ENCODE measurements at places on chromosomes 16 and 17.

DNA sequence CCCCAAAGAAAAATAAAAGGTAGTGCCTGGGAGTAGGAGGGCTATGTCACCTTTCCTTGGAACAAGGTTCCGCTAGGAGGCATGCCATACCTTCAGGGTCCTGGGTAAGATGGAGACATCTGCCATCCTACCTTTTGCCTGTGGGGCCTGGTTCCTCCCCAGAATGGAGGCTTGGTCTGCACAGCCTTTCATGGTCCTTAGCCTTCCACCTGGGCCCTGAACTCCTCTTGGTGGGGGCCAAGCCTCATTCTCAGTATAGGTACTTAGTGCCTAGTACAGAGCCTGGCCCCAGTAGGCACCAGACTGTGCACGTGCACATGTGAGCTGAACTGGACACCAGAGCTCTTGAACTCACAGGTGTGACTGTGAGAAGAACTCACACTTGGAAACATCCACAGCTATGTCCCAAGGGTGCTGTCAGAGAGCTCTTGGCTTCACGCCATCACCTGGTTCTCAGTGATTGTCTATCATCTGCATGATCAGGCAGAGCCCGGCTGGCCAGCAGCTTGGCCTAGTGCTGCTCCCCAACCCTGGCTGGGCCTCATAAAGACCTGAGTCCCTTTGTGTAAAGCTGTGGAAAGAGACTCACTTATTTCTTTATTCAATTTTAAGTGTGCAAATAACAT lies 143.2 kb downstream of the SOCS1 start:
- no peak for DNase-seq

DNA sequence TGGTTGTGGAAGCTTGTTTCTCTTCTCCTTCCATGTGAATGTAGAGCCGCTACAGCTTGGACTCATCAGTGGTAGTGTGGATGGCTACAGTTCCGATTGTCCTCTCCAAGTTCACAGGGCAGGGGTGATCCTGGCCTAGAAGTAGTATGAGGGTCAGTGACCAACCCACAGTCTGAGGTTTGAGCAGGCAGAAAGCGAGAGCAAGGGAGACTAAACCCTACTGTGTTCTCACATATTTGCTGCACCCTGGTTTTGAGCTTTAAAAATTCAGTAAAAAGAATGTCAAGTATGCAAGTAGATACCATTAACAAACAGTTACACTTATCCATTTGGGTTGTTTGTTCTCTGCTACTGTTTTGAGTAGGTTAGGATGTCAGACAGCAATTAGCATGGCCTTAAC lies 148.9 kb downstream of the MRTFB start:
- no peak for DNase-seq

- DNase-seq, result no peak
Measured at GRCh38 chr16:4987250-4987579, 29.1 kb downstream of the SEC14L5 start.

DNA sequence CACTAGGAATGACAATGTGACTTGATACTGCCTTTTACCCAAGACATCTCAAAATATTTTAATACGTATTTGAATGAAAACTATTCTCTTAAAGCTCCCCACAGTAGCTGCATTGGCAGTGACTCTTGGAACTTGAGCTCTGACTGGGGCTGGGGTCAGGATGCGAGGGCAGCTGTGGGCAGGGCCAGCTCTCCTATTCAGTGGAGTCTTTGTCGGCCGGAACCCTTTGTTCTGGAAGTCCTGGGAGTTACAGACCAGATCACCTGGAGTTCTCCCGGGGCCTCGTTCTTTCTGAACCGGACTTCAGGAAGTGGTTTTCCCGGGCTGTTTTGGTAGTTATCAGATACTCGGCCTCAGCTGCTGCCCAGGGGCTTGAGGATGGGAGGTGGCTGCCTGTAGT lies 84.9 kb downstream of the NPIPB11 start:
- DNase-seq, result no peak

- DNase-seq, result no peak
Measured at GRCh38 chr16:81442220-81442915, 2.2 kb upstream of the CMIP start.

GRCh38 chr16:23670137-23670776 lies 8.4 kb upstream of the PLK1 start:
- no peak for DNase-seq

GRCh38 chr17:45650561-45650960 lies 133.6 kb upstream of the CRHR1 start:
- no peak for DNase-seq

DNA sequence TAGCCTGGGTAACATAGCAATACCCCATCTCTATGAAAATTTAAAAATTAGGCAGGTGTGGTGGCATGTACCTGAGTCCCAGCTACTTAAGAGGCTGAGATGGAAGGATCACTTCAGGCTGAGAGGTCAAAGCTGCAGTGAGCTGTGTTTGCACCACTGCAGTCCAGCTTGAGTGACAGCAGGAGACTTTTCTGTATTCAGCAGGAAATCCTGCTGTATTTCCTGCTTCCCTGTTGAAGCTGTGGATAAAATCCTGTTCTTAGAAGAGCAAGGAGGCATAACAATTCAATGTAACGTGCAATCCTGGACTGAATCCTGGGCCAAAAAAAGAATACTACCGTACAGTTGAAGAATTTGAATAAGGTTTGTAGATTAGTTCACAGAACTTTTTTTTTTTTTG lies 62.2 kb downstream of the FBXL20 start:
- DNase-seq, result no peak

DNA sequence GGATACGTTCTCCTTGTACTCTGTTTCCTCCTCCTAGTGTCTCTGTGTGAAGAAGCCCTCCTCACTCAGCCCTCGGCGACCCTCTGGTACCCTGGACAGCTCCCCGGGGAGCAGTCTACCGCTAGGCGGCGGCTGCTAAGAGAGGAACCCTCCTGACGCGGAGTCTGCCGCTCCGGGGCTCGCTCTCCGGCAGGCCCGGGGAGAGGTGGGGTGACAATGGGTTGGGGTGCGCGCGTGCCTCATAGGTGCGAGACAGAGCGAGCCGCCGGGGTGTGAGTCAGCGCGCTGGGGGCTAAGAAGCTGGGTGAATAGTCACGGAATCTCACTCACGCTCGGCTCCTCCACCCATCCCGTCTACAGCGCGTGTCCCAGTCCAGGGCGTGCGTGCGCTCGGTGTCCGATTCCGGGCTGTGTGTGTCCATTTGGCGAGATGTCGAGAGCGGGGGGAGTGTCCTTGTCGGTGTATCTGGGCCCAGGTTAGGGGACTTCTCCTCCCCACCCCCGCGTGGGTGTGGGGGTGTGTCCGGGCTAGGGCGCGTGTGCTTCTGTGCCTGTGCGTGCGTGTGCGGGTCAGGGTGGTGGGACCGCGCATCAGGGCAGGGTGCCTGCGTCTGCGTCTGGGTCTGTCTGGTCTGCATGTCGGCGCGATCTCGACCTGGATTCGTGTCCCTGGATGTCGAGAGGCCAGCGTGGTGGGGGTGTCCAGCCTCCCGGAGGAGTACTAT lies 577 bp upstream of the HS3ST2 start:
- DNase-seq, result no peak

- no peak for DNase-seq
Measured at GRCh38 chr17:1591474-1592090, 29.0 kb upstream of the PITPNA start.

GRCh38 chr16:71628810-71629209 lies 2.8 kb downstream of the MARVELD3 start:
- no peak for DNase-seq

GRCh38 chr17:38435795-38436194 lies 7.5 kb downstream of the ARHGAP23 start:
- DNase-seq, result no peak

Measured in stimulated activated CD8-positive, alpha-beta memory T cell treated with anti-CD3 and anti-CD28 coated beads, Interleukin-4, amount 100 ng/mL, for 4 hours (primary cell).